ENCODE measurements at places on chromosomes 5 and 9.

GRCh38 chr5:105878402-105878801 is 1792.3 kb downstream of the EFNA5 start:
- DNase-seq, result no peak

- DNase-seq, result no peak
Measured at GRCh38 chr9:76817489-76817888, 53.3 kb downstream of the PCA3 start.

- no peak for DNase-seq
Measured at GRCh38 chr9:104107799-104108198, 13.7 kb downstream of the SMC2 start.

- DNase-seq, result no peak
Measured at GRCh38 chr5:150009671-150010387, 9.3 kb downstream of the HMGXB3 start.

DNA sequence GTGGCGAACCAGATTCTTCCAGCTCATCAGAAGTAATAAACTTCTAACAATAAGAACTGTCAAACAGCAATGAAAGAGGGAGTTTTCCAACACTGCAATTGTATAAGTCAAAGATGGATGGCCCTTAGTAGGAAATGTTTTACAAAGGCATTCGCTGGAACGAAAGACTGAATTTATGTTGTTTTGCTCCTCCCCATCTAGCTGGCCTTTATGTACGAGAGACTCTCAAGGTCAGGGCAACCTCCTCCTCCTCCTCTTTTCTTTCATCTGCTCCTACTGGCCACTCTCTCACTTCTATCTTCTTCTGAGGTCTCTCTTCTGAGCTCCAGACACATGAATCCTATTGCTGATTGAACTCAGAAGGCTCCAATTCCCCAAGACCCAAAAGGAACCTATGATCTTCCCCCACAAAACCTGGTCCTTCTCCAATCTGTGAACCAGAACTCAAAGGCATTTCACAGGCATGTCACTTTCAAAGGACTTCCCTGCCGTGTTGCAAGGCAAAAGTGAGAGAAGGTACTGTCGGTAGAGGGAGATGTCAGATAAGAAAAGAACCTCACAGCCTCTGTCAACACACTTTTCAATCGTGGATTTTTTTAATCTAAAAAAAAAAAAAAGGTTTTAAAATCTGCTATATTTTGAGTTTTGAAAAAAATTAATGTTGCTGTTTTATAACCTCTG is 28.5 kb upstream of the PUM3 start:
- DNase-seq, result no peak

DNA sequence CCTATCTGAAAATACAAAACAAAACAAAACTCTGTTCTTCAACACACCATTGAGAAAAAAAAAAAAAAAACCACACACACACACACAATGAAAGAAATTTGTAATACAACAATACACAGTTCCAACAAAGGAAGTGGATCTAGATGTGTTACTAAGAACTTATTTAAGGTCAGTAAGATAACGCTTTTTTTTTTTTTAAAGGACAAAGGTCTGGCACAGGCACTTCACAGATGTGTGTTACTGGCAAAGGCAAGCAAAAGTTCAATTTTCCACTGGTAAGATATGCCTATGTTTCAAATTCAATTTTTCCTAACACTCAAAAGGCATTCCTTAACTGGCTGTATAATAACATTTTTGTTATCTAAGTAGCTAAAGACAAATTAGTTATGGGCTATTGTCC is 3.6 kb downstream of the RFK start:
- DNase-seq, result no peak

- no peak for DNase-seq
Measured at GRCh38 chr5:159244163-159244562, 18.9 kb upstream of the UBLCP1 start.

DNA sequence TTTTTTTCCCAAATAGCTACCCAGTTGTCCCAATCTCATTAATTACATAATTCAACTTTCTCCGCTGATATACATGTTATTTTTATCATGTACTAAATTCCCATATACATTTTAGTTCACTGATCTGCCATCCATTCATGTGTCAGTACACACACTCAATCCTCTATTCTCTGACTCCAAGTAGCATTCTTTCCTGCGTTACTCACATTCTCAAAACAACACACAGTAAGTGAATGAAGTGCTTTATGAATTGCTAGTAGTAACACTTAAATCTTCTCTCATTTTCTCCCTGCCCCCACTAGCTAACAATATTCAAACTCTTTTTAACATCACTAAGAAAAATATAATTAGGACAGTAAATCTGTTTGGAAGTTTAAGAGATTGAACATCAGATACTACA is 8.9 kb downstream of the ZNF366 start:
- DNase-seq, result no peak

GRCh38 chr9:15696979-15697378 is 144.1 kb downstream of the CCDC171 start:
- no peak for DNase-seq

DNA sequence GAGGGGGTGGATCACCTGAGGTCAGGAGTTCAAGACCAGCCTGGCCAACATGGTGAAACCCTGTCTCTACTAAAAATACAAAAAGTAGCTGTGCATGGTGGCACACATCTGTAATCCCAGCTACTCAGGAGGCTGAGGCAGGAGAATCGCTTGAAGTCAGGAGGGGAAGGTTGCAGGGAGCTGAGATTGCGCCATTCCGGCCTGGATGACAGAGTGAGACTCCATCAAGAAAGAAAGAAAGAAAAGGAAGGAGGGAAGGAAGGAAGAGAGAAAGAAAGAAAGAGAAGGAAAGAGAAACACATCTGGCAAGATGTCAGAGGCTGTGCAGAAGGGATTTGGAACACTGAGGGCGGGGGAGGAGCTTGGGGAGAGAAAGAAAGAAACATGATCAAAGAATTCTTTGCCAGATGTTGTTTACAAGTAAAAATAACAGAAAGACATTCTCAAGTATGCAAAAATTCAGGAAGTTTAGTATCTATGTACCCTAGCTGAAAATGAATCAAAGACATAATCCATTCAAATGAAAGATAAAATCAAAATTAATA is 93.7 kb downstream of the AK8 start:
- DNase-seq, result no peak

DNA sequence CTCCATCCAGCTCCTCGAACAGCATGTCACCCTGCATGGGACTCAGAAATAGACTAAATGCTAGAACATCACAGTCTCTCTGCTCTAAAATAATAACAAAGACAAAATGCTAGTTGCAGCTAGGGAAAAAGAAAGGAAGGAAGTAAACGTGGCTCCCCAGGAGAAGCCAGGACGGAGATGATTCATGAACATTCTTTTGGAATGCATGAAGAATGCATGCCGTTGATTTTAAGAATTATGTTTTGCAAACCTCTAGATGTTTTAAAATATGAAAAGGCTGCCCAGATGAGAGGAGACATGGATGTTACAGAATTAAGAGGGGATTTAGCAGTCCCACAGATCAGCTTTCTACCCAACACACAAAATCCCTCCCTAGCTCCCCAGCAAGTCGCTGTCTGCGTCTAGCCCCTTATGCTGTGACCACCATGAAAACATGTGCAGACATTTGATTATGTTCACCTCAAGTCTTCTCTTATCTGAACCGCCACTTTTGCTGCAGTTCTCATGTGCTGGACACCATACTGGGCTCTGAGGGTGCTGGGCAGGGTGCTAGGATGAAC is 139.4 kb upstream of the LMX1B start:
- no peak for DNase-seq

- DNase-seq, result no peak
Measured at GRCh38 chr5:59528202-59528862, 365.2 kb downstream of the PDE4D start.

DNA sequence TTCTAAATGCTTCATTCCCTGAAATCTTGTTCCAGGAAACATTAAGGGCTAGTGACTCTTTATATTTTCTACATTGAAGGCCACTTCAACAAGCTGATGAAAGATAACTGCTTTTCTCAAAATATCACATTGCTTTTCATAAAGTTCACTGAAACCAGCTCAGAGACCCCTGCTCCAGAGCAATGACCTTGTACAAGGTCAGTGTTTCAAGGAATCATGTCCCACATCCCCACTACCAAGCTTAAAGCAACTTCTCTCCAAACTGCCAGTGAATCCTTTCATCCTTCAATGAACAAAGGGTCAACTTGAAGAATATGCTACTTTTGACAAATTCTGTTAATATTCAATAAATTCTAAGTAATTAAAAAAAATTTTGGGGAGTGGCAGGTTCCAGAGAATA is 12.0 kb upstream of the SPATA24 start:
- DNase-seq, result no peak

DNA sequence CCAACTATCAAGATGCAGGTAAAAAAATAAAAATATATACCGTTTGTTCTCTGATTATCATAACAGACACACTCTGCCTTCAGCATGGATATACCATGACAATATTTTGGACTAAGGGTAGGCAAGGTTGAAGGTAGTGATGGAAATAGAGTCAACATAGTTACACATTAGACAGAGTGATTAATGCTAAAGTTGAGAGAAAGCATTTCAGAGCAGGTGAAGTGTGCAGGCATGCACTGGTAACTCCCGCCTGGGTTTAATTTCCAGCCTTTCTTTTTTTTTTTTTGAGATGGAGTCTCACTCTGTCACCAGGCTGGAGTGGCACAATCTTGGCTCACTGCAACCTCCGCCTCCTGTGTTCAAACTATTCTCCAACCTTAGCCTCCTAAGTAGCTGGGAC is 458.5 kb downstream of the TLR4 start:
- DNase-seq, result no peak

DNA sequence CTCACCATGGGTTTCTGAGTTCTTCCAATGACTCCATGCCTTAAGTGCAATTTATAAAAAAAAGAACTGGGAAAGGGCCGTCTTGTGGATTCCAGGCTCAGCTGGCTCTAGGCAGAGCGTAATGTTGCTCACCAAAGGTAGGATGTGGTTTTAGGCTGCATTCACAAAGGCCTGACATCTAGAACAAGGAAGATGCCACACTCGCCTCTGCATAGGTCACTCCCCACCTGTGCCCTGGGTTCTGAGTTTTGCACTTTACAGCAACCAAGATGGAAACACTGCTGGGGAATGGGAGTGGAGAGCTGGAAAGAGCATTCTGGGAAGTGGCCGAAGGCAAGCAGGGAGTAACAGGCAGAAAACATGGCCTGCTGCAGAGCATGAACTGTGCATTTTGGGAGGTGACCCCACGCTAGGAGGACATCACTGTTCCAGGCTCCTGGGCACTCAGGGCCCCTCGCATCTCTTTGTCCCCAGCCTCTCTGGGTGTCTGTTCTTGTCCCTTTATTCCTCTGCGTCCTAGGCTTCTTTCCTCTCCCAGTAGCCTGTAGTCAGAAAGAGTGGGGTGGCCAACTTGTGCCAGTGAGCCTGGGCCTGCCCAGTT is 12.3 kb downstream of the FCN2 start:
- DNase-seq, result no peak

DNA sequence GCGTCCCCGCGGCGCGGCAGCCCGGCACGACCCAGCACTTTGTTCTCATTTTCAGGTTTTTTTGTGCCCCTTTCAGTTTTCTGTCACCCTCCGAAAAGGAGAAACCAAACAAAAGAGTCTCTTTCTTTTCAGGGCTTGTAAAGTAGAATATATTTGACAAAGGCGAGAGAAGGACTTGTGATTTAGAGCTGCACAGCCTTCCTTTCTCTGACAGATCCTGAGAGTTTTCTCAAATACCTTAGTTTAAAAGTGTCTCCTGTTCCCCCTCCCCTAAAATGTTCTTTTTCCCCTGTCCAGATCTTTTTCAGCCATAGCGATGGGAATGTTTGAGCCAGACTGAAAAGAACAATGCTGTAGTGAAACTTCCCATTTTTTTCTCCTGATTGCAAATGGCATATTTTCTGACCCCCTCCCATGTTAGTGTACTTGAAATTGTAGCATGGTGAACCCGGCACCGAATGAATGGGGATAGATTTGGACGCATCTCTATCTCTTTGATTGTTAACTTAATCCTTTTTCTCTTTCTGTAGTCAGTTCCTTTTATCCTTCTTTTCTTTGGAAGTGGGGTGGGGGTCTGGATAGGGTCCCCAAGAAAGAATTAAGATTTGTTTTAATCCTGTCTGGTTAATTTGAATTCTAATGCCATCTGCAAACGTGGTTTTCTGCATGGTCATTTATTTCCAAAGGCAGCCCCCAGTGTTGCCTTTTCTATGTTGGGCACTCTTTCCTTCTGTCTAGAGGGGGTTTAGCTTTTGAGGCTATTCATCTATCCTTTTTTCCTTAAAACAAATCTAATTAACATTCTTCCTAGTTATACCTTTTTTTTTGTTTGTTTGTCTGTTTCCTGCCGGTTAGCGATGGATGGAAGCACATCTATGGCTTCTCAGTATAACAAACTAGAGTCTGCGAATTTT is 2.2 kb downstream of the ZSWIM6 start:
- no peak for DNase-seq

- DNase-seq, result no peak
Measured at GRCh38 chr9:94018628-94019027, 63.5 kb upstream of the BARX1 start.

DNA sequence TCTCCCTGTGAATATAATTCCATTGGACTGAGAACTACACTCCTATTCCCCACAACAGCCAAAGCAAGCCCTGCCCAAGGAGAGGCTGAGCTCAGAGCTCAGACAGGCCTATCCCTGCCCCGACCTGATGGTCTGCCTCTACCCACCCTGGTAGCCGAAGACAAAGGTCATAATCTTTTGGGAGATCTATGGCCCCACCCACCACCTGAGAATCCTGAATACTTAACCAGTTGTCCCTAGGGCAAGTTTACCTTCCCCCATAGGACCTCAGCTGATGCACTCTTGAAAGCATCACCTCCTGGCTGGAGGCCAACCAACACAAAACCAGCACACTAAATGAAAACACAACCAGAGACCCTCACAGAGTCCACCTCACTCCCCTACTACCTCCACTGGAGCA is 167.5 kb downstream of the PRR16 start:
- DNase-seq, result no peak

DNA sequence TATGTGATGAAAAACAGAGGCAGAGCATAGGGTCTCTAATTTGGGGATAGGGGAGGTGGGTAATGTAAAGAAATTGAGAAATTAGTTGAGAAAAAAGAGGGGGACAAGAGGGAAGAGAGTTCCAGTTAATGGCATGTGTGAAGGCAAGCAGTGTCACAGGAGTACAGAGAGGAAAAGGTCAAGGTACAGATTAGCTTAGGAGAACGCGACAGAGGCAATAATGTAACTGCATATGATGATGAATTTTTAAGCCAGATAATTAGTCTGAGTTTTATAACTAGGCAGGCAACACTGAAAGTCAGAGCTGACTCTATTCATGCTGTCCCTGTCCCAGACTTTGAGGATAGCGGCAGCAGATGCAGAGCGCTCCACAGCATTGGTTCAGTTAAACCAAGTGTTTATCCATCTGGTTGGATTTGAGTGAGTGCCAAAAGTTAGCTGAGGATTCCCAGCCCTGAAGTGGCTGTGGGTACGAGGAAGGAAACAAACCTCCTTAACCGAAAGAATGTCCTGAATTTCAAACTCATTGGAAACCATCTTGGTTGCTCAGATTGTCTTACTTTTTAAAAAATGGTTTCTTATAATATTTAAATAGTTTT is 315.2 kb downstream of the ARHGAP26 start:
- no peak for DNase-seq

DNA sequence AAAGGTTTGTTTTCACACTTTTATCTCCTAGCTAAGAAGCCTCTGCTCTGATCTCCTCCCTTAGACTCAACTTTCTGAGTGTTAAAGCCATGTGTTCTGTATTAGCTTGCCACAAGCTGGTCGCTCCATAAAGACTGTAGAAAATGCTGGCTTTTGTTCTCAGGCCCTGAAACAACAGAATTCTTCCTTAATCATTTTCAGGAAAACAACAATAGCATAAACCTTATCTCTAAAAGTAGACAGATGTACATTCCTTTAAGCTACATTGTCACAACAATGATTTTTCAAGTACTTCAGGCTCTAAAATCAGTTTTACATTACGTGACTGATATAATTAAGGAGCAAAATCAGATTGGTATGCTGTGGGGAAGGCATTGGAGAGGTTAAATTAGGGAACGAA is 41.9 kb downstream of the VCAN start:
- no peak for DNase-seq
